ENCODE measurements at places on chromosomes 7 and 10. TPM values are rescaled to one million over a fixed set of nuclear protein-coding genes. Genes with fewer than 3 reads are reported as not detected.

MASTL gene
- total RNA-seq = 2.6 TPM

GARS1 gene
- 37.0 TPM for total RNA-seq

PHKG1 gene
- total RNA-seq = 0.78 TPM

PTN gene
- total RNA-seq = 0.38 TPM

JCAD gene
- 4.2 TPM for total RNA-seq

LGI1 gene
- 0.75 TPM for total RNA-seq

TMEM196 gene
- total RNA-seq = not detected

COPG2 gene
- 5.4 TPM for total RNA-seq
